Fibroblast of lung (primary cell): ENCODE measurements at places on chromosomes 12 and 14.

GRCh38 chr12:53965281-53966084, 7.4 kb upstream of the HOXC11 start:
- DNase-seq, result no peak

- no peak for DNase-seq
These were observed 272.1 kb downstream of the LRIG3 start for GRCh38 chr12:58648176-58648575.

DNA sequence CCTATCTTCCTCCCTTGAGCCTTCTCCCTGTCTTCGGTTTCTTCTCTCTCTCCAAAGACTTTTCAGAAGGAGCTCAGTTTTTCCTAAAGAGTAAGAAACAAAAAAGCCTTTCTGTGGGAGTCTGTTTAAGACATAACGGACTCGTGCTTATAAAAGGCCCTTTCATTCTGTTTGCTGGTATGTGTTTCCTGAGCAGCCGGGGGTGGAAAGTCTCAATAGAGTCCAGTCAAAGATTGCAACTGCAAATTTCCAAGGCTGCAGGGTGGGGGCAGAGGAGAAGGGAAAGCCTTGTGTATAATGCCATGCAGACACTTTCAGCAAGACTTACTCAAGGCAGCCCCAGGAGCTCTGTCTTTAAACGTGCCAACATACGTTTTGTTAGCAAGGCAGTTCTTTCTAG, 62.2 kb downstream of the GNG2 start:
- DNase-seq, result peak; percentile 58

- DNase-seq, result no peak
These were observed 33.0 kb upstream of the BICDL1 start for GRCh38 chr12:119956047-119956446.
